ENCODE measurements at places on chromosomes 4 and X.

DNA sequence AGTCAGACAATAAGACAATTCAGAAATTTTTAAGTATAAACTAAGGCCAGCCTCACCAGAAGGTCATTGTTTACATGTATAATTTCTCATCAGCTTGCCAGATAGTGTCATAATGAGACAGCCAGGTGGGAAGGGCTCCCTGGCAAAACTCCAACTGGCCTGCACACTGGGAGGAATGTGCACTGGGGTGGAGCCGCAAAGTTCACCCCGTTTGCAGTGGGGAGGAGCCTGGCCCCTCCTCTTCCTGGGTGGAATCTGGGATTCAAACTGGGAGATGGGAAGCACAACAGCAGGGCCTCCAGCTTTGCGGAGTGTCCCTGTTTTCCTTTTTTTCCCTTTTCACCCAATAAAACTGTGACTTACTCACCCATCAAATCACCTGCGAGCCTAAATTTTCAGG, 329.9 kb downstream of the SMARCA1 start:
- DNase-seq = no peak

- DNase-seq = no peak
Measured at GRCh38 chrX:37302569-37302968, 46.6 kb upstream of the PRRG1 start.

GRCh38 chr4:128307123-128307571, 19.5 kb upstream of the PGRMC2 start:
- DNase-seq = no peak

DNA sequence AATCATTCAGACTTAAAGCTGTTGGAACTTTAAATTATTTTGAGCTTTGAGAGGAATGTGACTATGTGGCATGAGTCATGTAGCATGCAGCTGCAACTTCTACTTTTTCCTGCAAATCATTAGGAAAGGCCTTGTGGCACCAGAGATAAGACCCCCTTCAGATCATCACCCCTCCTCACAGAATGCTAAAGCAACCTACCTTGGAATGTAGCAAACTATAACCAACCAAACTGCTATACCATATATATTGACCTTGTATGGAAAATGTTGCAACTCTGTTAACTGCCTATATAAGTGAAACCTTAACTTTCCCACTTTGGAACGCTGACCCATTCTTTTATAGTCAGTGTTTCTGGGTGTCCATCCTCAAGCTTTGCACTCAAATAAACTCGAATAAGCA, 32.0 kb downstream of the ATXN3L start:
- no peak for DNase-seq

GRCh38 chr4:130074096-130074495, 978.1 kb downstream of the C4orf33 start:
- DNase-seq = no peak

DNA sequence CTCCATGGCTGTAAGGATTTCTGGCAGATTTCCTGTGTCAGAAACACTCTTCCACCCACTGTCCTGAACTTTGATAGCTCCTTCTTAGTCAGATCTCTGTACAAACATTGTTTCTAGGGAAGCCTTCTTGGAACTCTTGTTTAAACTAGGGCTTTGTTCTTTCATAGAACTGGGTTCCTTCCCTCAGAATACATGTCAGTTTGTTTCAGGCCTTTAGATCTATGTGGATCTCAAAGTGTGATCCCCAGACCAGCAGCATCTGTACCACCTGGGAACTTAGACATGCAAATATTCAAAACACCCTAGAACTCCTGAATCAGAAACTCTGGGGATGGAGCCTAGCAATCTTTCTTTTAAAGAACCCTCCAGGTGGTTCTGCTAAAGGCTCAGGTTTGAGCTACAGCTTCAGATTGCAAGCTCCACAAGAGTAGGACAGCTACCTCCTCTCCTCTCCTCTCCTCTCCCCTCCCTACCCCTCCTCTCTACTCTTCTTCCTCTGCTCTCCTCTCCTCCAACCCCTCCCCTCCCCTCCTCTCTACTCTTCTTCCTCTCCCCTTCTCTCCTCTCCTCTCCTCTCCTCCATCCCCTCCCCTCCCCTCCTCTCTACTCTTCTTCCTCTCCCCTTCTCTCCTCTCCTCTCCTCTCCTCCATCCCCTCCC, 12.7 kb downstream of the RASSF6 start:
- no peak for DNase-seq

DNA sequence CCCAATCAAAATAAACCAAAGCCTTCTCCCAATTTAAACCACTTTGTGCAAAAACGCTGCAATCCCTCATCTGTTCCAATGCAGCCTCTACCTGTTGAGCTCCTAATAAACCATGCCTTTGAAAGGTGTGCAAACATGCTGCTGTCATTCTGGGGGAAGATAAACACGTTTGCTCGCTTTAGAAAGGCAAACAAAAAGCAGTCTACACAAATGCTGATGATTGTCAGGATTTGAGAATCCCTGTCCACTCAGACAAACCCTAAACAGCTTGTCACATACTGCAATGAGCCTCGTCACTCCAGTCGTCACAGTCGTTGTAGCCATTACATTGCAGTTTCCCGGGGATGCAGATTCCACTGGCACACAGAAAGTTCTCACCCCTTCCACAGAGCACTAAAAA, 145.2 kb downstream of the CORIN start:
- DNase-seq = no peak

- no peak for DNase-seq
Measured at GRCh38 chr4:140497405-140497746, 717 bp downstream of the MGAT4D start.

GRCh38 chr4:81919810-81920209, 448.1 kb upstream of the RASGEF1B start:
- no peak for DNase-seq

DNA sequence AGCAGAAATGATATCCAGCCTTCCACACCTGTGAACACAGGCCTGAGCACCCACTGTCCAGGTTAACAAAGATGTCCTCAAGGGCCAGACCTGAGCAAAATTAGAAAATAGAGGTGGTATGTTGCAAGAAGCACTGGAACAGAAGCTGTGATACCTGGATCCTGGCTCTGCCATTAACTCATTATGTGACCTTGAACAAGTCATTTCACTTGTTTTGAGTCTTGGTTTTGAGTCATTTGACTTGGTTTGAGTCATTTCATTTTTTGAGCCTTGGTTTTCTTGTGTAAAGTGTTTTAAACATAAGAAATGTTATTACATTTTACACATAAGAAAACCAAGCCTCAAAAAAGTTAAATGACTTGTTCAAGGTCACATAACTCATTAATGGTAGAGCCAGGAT, 2.9 kb upstream of the NWD2 start:
- no peak for DNase-seq
